Karpas-422 (cell line): ENCODE measurements at places on chromosomes 4 and X.

DNA sequence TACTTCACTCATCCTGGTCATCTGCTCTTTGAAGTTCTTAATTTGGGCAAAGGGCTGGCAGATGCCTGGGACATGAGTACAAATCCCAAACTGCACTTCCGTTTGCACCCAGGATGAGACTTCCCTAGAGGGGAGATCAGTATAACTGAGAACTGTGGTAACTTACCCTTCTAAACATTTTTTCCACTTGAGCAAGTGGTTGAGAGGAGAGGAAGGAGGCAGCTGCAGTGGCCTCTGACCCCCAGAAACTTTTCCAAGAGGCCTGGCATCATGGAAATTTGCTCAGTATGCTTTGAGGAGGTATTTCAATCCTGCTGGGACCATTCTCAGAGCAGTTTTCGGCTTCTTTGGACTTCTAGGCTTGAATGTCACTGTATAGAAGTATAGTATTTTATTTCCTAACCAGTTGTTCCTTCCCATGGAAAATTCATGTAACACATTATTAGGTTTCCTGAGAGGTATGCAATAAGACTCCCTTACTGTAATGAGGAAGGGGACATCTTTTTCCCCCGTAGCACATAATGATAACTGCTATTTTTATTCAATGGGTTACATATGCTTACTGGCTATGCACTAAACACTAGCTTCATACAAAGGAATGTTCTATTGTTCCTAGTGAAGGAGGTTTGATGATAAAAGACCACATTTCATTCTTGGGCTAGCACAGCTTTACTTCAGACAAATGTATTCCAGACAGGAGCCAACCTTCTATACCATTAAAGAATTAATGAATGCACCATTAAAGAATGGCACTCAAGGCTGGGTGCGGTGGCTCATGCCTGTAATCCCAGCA lies 129.3 kb downstream of the SHROOM3 start:
- DNase-seq: no peak

DNA sequence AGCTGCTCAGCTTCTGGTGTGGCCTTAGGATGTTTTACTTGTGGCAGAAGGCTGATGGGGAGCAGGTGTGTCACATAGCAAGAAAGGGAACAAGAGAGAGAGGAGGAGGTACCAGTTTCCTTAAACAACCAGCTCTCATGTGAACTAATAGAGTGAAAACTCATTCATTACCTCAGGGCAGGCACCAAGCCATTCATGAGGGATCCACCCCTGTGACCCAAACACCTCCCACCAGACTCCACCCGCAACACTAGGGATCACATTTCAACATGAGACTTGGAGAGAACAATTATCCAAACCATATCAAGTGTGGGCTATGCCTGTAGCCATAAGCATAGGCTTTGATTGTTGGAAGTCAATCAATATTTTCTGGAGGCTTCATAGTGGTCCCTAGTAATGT lies 56.0 kb downstream of the GSX2 start:
- DNase-seq: no peak

DNA sequence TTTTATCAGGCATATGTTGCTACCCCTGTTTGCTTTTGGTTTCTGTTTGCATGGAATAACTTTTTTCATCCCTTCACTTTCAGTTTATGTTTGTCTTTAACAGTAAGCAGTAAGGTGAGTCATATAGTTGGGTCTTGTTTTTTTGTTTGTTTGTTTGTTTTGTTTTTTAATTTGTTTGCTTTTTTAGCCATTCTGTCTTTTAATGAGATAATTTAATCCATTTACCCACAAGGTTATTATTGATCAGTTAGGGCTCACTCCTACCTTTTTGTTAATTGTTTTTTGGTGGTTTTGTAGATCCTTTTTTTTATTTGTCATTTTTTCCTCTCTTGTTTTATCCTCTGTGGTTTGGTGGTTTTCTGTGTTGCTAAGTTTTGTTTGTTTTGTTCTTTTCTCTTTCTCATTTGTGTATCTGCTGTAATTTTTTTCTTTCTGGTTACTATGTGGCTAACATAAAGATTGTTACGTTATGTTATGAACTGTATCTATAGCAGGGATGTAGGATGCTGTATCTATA lies 379.5 kb upstream of the MAD2L1 start:
- DNase-seq: no peak

GRCh38 chr4:127145006-127145540 lies 487.7 kb upstream of the INTU start:
- no peak for DNase-seq

DNA sequence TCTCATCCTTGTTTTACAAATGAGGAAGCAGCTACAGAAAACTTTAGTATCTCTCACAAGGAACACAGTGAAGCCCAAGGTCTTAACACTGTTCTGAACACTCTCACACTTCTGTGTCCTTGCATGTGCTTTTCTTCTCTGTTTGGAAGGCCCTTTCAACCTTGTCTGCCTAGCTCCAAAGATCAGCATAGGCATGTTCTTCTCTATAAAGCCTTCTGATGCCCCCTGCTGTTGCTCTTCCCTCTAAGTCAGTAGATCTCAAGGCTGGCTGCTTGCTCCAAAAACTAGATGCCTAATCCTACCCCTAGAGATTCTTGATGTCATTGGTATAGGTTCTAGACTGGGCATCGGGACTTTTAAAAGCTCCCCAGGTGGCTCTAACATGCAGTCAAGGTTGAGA lies 5.9 kb downstream of the APOO start:
- DNase-seq: peak; percentile 90

DNA sequence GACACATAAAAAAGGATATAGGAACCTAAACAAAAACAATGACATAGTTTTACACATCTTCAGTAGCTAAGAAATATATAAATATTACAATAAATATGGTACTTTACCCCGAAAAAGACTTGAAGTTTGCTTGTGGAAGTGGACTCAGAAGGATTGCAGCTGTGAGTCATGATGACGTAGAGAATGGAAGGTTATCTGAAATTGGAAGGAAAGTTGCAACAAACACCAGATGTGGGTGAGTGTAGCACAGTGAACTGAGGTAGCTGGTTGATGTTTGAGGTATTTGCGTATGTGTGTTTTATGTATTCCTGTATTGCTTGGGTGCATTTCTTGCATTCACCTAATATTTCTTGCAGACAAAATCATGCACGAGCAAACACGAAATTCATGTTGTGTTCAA lies 113.0 kb downstream of the ARX start:
- no peak for DNase-seq

- DNase-seq: peak; percentile 74
Observed at GRCh38 chrX:154136627-154137161, 7.3 kb upstream of the OPN1LW start.

DNA sequence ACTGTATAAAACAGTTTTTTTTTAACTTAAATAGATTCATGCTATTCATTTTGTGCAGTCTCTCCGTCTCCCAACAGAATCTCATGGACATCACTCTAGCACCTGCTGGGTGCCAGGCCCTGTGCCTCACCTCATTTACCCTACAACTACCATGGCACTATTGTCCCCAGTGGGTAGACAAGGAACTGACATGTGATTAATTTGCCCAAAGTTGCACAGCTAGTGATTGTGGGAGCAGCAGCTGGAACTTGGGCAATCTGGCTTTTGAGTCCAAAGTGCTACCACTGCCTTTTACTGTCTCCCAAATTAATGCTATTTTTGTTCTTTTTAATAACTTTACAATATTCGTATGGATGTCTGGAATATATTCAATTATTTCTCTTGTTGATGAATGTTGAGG lies 11.2 kb upstream of the PGRMC2 start:
- peak; percentile 64 for DNase-seq

- peak; percentile 45 for DNase-seq
Observed at GRCh38 chrX:155071694-155072280, 479 bp downstream of the BRCC3 start.

GRCh38 chr4:80897537-80898303 lies 132.8 kb upstream of the BMP3 start:
- no peak for DNase-seq

GRCh38 chr4:81839347-81840042 lies 367.8 kb upstream of the RASGEF1B start:
- no peak for DNase-seq

GRCh38 chrX:153724252-153725038 lies at the start of the genes ABCD1 and BCAP31:
TSS of gene ABCD1 (plus strand) at chrX:153724856. CDS start at chrX:153725267, 411 bp downstream.
TSS of gene BCAP31 (minus strand) at chrX:153724387. CDS start at chrX:153723244, 1,143 bp downstream.
- DNase-seq: peak; percentile 95

- no peak for DNase-seq
Observed at GRCh38 chr4:167031534-167032156, 202.6 kb downstream of the SPOCK3 start.

DNA sequence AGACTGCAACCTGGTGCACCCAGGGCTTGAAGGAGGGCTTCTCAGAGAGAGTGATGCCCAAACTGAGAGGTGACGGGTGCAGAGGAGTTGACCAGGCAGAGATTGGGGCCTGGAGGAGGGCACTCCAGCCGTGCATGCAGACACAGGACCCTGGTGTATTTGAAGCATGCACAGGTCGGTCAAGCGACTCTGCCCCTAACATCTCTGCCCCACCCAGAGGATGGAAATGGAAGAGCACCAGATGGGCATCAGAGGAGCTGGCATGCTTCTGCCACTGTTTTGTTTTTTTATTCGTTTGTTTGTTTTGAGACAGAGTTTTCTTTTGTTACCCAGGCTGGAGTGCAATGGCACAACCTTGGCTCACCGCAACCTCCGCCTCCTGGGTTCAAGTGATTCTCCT lies 320.9 kb downstream of the EVC2 start:
- no peak for DNase-seq

- DNase-seq: peak; percentile 67
Observed at GRCh38 chr4:155612074-155612473, 54.6 kb upstream of the GUCY1A1 start.

DNA sequence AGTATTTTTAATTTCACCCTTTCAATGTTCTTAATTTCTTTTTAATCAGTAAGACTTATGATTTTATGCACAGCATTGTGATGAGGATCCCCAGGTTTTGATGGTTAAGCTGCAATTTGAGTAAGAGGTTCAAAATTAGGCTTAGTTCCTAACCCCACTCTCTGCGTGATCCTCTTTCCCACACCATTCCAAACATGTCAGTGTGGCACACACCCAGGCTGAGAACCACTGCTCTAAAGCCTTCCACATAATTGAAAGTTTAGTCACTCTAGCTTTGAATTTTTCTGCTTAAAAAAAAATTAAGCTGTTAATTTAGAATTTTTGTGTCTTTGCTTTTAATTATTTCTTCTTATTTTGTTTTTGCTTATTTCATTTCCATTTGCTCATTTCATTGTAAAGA lies 68.8 kb upstream of the SLC7A11 start:
- DNase-seq: no peak

DNA sequence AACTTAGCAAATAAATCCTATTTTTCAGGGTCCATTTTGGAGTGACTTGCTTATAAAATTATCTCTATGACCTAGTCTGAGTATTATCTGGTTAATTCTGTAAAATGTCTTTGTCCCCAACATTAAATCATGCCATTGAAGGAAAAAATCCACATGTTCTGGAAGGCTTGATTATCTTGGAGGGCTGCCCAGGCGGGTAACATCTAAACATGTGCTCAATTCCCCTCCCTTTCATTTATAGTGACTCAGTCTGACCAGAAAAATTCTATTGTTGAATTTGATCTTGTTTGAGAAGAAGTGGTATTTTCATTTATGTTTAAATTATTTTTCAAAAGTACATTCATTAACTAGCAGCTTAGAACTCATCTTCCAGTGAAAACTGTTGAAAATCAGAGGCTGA lies 55.4 kb upstream of the SLC10A7 start:
- DNase-seq: no peak

DNA sequence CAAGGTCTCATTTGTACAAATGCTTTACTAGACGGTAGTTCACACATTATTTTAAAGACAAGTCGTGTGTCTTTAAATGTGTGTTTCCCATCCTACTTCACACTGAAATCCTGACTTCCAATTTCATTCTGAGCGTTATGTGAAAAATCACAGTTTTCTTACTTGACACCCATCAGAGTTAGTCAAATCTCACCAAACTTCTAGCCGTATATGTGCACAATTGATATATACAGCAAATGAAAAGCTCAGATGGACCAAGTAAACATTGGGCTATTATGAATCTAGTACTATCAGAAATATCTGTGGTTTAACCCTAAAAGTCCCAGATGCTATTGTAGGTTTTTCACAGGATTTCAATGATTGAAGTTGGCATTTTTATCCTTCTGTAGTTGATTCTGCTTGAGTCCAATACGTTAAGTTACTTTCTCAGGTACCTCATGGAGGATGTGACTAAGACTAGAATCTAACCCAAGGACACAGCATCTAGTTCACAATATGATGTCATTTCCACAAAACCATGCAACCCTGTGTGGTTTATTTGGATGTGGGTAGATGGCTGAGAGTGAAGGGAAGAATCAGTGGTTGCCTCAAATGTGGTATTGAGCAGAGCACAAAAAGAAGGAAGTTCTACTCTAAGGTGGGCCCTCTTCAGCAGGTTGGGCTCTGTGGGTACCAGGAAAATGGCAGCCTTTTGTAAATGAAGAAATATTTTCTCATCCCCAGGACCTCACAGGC lies 22.1 kb upstream of the TRIM60 start:
- no peak for DNase-seq

GRCh38 chrX:821327-822107 lies 190.9 kb downstream of the SHOX start:
- no peak for DNase-seq

DNA sequence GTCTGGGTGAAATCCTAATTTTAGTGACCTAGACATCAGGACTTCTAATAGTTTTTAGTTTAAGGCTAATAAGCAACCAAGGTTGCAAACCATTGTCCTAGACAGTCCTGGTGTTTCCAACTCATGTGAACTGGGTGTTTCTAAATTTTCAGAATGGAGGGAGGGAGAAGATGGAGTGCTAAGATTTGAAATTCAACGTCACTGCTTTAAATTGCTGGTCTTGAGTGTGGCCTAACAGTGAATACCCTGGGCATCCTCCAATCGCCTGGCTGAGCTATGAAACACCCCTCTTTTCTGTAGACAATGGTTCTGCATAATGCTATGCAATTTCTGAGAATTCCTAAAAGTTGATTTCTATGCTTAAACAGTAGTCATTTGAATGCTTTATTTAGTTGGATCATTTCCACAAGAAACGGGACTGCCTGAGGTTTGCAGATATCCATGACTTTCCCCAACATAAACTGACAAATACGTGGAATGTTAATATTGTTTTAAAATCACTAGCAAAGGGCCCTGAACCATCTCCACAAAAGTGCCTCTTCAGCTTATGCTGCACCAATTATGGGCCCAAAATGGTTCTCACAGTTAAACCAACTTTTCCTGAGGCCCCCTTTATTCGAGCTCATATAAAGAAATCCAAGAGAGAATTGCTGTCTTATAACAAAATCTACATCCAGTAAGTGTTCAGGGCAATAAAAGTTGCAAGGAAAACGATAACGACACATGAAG lies 1.1 kb downstream of the FBXL5 start:
- peak; percentile 83 for DNase-seq

DNA sequence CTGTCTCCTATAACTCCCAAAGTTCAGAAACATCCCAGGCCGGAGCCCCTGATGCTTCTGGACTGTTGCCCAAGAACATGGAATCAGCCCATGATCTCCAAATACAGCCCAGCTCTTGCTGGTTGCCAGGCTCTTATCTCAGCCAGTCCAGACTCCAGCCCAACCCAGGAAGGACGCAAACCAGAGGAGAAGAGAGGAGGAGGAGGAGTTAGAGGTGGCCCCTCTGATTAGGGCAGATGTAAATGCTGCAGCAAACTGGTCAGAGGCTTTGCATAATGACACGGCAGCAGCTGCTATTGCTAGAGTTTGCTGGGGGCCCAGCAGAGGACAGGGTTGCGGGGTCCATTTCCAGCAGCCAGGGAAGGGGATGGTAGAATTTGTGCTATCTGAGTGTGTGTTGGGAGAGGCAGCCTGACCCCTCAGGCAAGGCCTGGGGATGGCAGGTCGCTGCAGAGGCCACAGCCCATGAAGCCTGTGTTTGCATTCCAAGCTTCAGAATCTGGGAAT lies 4.2 kb upstream of the OTUD5 start:
- peak; percentile 87 for DNase-seq

- peak; percentile 61 for DNase-seq
Observed at GRCh38 chrX:53190363-53190960, 34.5 kb downstream of the KDM5C start.
